ENCODE measurements at places on chromosomes 16 and 17.

GRCh38 chr17:51853857-51854256 lies 304.7 kb downstream of the CA10 start:
- DNase-seq = no peak

DNA sequence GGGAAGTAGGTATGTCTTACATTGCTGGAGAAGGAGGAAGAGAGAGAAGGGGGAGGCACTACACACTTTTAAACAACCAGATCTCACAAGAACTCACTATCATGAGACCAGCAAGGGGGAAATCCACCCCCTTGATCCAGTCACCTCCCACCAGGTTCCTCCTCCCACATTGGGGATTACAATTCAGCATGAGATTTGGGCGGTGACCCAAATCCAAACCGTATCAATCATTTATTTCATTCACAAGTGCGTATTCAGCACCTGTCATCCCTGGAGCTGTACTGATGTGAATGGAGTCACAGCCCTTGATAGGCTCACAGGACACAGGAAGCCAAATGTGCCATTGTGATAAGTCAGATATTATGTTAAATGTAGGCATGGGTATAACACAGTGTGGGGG lies 228.3 kb upstream of the HSBP1 start:
- DNase-seq = no peak

DNA sequence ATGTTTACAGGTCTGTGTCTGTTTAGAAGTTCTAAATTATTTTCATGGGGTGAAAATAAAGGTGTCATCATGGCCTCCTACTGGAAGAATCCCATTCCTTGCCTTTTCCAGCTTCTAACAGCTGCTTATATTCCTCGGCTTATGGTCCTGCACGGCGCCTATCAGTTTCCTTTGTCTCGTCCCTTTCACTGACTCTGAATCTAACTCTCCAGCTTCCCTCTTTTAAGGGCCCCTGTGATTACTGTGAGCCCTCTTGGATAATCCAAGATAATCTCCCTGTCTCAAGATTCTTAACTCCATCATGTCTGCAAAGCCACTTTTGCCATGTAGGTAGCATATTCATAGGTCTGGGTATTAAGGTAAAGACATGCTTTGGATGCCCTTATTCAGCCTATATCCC lies 441.0 kb upstream of the ERCC4 start:
- no peak for DNase-seq

GRCh38 chr17:72989074-72989610 lies 103.3 kb downstream of the SLC39A11 start:
- no peak for DNase-seq

GRCh38 chr16:1745181-1745899 lies 26.0 kb downstream of the NME3 start:
- DNase-seq = no peak

DNA sequence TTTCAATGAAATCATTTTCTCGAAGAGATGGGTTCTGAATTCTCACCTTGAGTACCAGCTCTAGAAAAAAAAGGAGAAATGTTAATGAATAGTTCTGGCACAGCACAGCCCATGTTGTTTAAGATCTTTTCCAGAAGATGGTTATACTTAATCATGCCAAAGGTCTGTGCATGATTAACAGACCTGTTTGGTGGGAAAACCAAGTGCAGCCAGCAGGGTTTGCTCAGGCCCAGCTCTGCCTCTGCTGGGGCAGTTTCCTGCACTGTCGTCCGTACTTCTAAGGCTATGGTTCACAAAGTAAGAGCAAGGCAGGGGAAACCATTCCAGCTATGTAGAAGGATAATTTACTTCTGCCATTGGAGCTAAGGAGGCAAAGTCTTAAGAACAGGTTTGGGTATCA lies 10.7 kb downstream of the ANKRD40 start:
- no peak for DNase-seq

DNA sequence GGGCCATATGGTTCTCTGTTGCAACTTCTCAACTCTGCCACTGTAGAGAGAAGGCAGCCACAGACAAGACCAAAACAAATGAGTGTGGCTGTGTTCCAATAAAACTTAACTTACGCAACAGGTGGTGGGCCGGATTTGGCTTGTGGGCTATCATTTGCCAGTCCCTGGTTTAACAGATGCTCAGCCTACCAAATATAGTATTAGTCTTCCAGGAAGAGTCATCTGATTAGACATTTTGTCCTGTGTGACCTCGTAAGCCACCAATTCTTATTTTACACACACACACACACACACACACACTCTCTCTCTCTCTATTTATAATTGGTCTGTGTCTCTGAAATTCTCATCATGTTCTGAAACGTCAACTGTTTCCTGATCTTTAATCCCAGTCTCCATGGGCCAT lies 245.9 kb downstream of the XYLT1 start:
- DNase-seq = no peak

DNA sequence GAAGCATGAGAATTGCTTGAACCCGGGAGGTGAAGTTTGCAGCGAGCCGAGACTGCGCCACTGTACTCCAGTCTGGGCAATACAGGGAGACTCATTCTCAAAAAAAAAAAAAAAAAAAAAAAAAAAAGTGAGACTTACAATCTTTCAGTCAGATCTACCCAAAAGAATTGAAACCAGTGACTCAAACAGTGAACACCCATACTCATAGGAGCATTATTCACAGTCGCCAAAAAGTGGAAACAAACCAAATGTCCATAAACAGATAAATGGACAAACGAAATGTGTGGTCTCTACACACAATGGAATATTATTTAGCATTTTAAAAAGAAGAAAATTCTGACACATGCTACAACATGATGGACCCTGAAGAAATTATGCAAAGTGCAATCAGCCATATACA lies 9.1 kb upstream of the SCNN1B start:
- DNase-seq = no peak

DNA sequence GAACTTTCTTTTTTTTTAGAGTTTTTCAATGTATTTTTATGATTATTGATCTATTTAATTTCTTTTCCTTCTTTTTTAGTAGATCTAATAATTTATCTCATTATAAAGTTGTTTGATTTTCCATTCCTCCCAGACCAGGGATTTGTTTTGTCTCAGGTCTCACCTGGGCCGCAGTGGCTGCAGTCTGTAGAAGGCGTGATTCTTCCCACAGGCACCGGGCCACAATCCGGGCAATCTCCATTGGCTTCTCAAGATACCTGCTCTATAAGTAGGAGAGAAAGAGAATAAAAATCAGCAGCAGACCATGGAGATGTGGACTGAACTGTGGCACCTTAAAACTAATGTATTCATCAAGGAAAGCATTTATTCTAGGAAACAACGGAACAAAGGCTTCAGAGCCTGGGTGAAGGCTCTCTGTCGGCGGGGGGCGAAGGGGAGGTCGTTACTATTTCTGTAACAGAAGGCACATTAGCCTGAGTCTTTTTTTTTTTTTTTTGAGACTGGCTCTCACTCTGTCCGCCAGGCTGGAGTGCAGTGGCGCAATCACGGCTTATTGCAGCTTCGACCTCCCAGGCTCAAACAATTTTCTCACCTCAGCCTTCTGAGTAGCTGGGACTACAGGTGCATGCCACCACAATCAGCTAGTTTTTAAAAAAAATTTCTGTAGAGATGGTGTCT lies 42.7 kb downstream of the STAT3 start:
- DNase-seq = no peak

DNA sequence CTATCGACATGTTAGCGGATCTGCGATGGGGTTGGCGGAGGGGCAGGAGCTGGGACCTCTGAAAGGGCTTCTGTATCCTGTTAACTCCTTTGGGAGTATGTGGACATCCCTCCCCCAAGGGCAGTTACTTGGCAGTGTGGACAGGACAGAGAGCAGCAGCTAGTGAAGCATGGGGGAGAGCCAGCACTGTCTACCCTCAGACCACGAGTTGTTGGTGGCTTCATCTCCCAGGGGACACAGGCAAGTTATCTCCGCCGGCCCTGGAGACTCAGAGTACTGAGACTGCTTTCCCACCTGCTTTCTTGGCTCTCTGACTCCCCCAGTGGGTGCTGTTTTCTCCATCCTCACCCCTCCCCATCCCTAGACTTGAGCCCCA lies 5.3 kb upstream of the GFAP start:
- DNase-seq = no peak

DNA sequence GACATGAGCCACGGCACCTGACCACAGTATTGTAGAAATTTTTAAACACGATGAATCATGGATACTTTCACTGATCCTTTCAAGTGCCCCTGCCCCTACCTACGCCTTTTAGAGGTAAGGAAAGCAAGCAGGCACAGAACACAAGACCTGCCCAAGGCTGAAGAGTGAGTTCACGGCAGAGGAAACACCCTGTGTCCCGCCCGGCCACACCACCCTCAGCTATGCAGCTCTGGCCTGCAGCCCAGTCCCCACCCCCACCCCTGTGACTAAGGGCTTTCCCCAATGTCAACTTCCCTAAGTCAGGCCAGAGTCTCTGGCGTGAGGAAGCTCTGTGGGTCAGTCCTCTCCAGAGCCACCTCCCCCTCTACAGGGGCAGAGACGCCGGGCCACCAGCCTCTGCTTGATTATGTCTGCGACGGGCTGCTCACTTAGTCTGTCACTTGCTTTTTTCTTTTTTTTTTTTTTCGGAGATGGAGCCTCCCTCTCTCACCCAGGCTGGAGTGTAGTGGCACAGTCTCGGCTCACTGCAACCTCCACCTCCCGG lies 8.4 kb downstream of the SLC16A5 start:
- no peak for DNase-seq

GRCh38 chr17:69908626-69909368 lies 166.2 kb upstream of the KCNJ16 start:
- no peak for DNase-seq

DNA sequence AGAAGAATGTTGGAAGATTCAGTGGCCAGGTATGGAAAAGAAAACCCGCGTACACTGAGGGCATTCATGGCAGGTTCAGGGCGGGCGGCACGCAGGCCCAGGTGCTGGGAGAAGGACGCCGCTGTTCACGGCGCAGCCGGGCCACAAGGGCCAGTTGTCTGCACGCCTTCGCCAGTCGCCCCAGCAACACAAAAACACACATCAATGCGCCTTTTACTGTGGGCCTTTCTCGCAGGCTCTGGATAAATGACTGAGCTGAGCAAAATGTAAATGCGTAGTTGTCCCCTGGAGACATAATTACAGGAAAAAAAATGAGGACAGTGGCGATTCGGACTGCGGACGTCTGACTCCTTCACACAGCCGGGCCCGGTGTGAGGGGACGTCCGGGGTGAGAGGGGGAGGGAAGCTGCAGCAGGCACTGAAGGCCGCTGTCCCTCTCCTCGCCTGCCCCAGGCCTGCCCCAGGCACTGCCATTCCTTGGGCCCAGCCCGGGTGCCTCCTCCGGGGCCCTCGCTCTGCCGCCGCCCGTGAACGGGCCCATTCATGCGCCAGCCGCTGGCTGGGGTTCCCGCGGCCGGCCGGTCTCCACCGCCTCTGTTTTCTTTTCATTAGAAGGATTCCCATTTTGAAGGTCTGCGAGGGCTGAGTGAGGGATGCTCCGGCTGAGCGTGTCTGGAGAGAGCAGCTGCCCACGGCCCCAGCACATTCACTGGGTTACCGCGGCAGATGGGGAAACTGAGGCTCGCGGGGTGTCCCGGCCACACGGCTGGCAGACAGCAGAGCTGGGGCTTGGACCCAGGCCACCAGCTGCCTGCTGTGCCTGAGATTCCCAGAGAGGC lies 6.5 kb upstream of the ZNF469 start:
- no peak for DNase-seq

- DNase-seq = no peak
Observed at GRCh38 chr17:5581655-5582054, 2.7 kb downstream of the NLRP1 start.

GRCh38 chr17:11682646-11683045 lies 84.4 kb downstream of the DNAH9 start:
- DNase-seq = no peak

DNA sequence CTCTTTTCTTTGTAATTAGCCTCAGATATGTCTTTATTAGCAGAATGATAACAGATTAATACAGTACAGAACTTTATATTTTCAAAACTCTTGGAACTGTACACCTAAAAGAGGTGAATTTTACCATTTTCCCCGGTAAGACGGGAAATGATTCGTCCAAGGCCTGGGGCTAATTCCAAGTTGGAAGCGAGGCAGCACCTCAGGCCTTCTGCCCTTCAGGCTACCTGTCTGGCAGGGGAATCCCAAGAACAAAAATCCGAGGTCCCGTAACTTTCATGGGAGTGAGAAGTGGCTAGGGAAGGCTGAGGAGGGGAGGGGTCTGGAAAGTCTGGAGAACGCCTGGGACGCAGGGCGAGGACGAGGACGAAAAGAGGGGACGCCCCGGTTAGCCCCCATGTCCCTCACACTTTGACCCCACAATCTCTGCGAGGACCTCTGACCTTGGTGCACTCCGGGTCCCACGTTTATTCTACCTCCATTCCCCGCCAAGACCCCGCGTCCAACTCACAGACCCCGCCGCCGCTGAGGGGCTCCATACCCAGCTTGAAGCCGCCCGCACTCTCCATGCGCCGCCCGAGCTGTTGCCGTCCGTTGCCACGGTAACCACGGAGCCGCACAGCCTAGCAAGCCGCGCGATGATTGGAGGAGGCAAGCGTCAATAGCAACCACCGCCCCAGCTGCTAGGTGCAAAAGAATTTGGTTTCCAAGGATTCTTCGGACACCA lies at the start of gene HYDIN:
Gene HYDIN (minus strand): TSS at position 601 of the 724 bp plus-strand sequence. CDS start 43,827 bp downstream, outside the sequence.
- no peak for DNase-seq

- DNase-seq = no peak
Observed at GRCh38 chr17:65679165-65679845, 117.9 kb upstream of the AXIN2 start.

DNA sequence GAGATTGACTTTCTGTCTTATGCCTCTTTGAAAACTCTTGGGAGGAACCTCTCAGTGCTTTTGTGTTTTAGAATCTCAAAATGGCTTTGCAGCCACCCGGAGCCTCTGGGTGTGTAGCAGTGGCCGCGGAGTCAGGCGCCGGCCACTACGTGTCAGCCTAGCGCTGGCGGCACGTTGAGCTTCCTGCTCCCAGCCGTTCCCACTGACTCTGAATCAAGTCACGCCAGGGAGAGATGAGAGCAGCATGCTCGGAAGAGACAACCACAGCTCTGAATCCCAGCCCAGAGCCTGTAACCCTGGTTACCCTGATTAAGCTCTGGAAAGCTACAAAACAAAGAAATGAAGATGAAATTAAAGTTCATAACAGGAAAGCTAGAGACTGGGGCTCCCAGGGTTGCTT lies 97.4 kb upstream of the CACNG5 start:
- DNase-seq = no peak

GRCh38 chr16:23564575-23565363 lies 7.2 kb downstream of the UBFD1 start:
- DNase-seq = no peak

DNA sequence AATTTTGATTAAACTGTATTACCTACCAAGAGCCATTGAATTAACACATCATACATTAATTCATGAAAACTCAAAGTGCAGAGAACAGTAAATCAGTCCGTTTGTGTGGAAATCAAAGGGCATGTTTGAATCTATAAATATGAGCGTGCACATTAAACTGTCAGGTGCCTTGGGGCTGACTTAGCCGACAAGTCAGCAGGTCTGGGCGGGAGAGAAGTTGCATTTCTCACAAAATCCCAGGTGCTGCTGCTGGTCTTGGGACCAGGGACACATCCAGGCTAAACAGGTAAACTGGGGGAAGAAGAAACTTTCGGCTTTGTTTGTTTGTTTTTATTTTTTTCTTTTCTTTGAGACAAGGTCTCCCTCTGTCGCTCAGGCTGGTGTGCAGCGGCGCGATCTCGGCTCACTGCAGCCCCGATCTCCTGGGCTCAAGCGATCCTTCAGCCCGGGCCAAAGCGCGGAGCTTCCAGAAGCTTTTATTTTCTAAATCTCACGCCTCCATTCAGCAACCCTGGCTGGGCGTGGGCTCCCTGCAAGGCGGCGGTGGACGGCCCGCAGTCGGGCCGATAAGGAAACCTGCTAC lies 213.9 kb downstream of the MRTFB start:
- DNase-seq = no peak

GRCh38 chr16:3058139-3059030 lies 7.1 kb upstream of the IL32 start:
- no peak for DNase-seq

- no peak for DNase-seq
Observed at GRCh38 chr16:27333549-27333948, 19.8 kb downstream of the IL4R start.
